ENCODE measurements at places on chromosomes 11 and 22.
A peak's percentile ranks its signal among the peaks of the same experiment; 100 is the strongest.

DNA sequence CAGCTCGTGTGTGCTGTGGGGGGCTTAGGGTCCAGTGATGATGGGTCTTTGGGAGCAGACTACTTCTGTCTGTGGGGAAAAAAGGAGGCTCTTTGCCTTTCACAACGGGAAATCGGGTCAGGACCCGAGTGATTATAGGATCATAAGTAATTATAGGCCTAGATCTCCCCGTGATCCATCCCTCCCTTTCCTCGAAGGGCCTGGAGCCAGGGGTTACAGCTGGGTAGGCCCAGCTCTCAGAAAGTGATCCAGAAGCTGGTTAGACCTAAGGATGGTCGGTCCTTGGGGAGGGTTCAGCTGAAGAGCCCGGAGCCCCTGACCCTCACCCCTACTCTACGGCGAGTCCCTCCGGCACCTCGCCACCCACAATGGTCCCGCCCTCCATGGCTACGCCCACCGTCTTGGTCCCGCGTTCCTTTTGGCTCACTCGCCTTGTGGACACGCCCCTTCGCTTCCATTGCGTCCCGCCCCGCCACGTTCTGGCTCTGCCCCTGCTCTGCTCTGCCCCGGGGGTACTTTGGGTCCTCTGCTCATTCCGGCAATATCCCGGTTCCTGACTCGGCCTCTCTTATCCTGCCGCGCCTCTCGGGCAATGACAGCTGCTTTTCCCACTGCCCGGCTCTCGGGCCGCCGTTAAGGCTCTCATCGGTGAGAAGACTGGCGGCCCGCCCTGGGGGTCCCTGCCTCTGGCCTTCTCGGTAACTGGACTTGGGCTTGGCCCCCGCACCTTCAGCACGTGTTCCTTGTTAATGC, 5.0 kb downstream of the IGSF22 start:
- peak; percentile 64 for DNase-seq

DNA sequence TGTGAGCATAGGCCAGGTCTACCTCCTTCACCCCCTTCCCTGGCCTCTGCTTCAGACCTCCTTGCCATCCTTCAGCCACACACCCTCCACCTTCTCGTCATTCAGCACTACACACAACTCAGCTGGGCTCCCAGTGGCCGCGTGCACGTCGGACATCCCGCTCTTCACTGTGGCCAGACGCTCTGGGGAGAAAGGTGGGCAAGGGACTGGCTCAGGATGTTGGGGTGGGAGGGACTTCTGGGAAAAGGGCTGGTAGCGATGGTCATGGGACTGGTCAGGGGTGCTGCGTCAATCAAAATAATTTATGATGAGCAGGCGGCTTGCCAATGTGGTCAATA, 11.6 kb downstream of the IGSF22 start:
- no peak for DNase-seq

GRCh38 chr22:27445881-27446280, 355.7 kb downstream of the MN1 start:
- no peak for DNase-seq

- no peak for DNase-seq
Measured at GRCh38 chr11:17244046-17244445, 32.5 kb upstream of the NUCB2 start.

DNA sequence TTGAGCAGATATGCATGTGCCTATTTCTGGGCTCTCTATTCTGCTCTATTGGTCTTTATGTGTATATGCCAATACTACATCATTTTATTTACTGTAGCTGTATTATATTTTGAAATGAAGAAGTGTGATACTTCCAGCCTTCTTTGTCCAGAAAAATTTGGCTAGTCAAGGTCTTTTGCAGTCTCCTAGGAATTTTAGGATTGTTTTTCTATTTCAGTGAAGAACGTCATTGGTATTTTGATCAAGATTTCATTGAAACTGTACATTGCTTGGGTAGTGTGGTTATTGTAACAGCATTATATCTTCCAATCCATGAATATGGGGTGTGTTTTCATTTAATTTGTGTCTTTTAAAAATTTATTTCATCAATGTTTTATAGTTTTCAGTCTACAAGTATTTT, 400.3 kb downstream of the AASDHPPT start:
- no peak for DNase-seq

- DNase-seq = no peak
Measured at GRCh38 chr11:82539669-82540068, 194.0 kb downstream of the FAM181B start.

DNA sequence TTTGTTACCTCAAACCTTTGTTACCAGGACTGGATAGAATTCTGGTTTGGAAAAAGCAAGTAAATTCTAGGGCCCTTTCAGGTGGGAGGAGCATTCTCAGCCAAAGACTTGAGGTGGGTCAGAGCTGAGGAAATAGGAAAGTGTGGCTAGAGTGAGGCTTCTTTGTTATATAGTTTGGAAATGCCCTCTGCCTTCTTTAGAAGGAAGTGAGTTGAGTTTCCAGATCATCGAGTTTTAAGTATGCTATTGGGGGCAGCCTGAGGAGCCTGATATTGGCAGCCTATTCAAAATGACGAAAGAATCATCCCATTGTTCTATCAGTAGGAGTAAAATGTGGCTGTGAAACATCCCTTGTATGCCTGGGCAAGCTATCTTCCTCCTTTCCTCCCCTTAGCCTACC, 134.1 kb downstream of the ARHGAP42 start:
- DNase-seq = no peak

- no peak for DNase-seq
Measured at GRCh38 chr22:37211866-37212173, 457 bp downstream of the SSTR3 start.

DNA sequence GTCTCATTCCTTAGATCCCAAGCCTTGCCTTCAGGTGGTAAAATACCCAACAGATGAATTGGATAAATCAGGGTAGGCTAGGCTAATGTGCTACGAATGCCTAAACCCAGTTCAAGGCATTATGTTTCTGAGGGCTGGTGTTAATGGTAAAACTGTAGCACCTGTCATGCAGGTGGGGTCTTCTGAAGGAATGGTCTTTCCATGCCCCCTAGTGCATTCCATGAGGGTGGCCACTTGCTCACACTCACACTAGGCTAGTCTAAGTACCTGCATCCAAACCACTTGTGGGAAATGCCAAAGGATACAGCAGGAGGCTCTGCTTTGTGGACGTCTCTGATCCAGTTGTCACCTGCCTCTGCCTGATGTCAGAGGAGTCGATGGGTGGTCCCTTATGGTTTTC, 24.2 kb upstream of the UCP3 start:
- DNase-seq = no peak

GRCh38 chr22:29263791-29264276, 3.9 kb downstream of the RHBDD3 start:
- no peak for DNase-seq

GRCh38 chr11:86205421-86206336, 38.9 kb upstream of the EED start:
- DNase-seq = no peak

GRCh38 chr22:36097880-36098279, 62.7 kb downstream of the APOL3 start:
- DNase-seq = no peak

DNA sequence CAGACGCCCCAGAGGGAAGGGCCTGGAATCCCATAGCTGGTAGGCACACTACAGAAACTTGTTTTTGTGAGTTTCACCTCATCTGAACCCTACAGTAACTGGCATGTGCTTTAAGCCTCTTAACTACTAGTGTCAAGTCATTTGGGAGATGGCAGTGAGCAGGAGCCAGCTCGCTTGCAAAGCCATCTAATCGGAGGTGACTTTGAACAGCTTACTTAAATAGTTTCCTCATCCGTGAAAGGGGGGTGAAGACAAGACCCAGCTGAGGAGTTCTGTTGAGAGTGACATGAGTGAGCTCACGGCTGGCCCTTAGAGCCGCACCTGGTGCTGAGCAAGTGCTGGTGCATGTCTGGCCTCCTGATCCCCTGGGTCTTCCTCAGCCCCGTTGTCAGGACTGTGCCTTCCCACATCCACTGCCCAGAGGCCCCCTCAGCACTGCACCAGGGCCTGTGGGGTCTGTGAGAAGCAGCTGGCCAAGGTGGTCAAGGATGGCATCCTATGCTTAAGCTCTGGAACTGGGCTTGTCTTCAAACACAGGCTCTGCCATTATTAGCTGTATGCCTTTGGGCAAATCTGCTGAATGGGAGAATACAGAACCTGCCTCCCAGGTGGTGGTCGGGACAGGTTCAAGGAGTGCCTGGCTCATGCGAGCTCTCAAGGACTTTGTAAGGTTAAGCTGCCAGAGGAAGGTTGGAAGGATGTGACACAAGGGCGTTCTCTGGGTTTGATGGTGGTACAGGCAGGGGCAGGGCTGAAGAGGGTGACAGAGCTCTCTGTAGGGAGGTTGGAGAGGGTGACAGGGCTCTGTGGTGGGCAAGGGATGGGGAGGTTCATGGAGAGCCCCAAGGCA, 27.3 kb downstream of the INCENP start:
- no peak for DNase-seq

GRCh38 chr11:69051381-69052342, 2.9 kb downstream of the TPCN2 start:
- DNase-seq = no peak

- no peak for DNase-seq
Measured at GRCh38 chr11:134517621-134518293, 105.7 kb upstream of the B3GAT1 start.

DNA sequence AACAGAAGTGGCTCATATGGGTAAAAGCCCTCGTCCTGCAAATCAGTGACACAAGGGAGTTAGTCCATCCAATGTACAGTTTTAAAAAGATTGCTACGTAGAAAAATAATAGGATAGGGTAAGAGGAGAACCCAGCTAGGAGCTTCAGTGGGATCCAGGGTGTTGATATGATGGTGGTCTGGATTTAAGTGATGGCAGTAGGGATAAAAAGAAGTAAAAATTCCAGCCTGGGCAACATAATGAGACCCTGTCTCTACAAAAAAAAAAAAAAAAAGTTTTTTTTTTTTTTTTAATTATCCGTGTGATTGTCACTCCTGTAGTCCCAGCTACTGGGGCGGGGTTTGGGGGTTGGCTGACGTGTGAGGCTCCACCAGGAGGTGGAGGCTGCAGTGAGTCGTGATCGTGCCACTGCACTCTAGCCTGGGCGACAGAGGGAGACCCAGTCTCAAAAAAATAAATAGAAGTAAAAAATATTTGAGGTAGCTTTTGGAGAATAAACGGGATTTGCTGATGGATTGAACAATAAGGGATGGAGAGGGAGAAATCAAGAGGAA, 7.0 kb upstream of the L3MBTL2 start:
- DNase-seq = peak; percentile 51

- DNase-seq = no peak
Measured at GRCh38 chr11:27933992-27934829, 173.7 kb downstream of the KIF18A start.

GRCh38 chr11:34135439-34135838, 30.0 kb downstream of the NAT10 start:
- no peak for DNase-seq

- DNase-seq = no peak
Measured at GRCh38 chr22:43535741-43536140, 123.9 kb downstream of the MPPED1 start.

GRCh38 chr22:38167988-38168407, 13.6 kb downstream of the PLA2G6 start:
- no peak for DNase-seq

GRCh38 chr11:66717925-66718319, 11.1 kb downstream of the SPTBN2 start:
- no peak for DNase-seq

- no peak for DNase-seq
Measured at GRCh38 chr11:108112057-108112456, 9.3 kb upstream of the ACAT1 start.

- DNase-seq = no peak
Measured at GRCh38 chr22:30370641-30371230, 13.9 kb downstream of the CCDC157 start.

DNA sequence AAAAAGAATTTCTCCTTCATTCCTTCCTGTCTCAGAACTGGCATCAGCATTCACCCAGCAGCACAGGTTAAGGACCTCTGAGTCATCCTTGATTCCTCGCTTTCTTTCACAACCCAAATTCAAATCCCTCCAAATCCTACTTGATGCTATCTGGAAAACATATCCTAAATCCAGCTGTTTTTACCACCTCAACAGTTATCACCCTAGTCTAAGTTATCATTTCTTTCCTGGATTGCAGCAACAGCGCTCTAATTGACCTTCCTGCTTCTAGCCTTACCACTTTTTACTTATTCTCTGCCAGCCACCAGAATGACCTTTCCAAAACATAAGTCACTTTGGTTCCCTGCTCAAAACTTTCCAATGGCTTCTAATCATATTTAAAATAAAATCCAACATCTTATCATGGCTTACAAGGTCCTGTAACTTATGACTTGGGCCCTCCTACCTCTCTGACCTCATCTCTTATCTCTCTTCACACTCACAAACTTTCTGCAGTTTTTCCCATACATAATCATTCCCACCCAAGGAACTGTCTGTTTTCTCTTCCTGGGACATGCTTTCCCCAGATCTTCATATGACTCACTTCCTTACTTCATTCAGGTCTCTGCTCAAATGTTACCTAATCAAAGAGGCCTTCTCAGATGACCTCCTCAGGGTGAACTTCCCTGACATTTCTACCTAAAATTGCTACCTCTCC, 119.4 kb downstream of the TTC28 start:
- DNase-seq = no peak

GRCh38 chr11:91314521-91314920, 910.1 kb upstream of the FAT3 start:
- DNase-seq = no peak

- DNase-seq = no peak
Measured at GRCh38 chr11:63719987-63720386, 38.7 kb downstream of the RTN3 start.

DNA sequence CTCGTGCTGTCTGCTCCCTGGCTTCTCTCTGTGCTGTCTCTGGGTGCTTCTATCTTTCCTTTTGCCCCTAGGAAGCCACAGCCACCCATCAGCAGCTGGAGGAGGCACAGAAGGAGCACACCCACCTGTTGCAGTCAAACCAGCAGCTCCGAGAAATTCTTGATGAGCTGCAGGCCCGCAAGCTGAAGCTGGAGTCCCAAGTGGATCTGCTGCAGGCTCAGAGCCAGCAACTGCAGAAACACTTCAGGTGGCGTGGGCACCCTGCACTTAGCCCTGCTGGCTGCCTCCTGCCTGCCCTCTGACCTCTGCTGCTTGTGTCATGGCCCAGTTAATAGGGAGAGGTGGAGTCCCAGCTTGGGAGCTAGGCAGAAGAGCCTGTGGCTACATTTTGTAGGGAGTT, 67.8 kb downstream of the CEP164 start:
- DNase-seq = no peak

- no peak for DNase-seq
Measured at GRCh38 chr11:102555091-102555490, 24.5 kb upstream of the MMP7 start.
